ENCODE measurements at places on chromosomes 11 and 22.

DNA sequence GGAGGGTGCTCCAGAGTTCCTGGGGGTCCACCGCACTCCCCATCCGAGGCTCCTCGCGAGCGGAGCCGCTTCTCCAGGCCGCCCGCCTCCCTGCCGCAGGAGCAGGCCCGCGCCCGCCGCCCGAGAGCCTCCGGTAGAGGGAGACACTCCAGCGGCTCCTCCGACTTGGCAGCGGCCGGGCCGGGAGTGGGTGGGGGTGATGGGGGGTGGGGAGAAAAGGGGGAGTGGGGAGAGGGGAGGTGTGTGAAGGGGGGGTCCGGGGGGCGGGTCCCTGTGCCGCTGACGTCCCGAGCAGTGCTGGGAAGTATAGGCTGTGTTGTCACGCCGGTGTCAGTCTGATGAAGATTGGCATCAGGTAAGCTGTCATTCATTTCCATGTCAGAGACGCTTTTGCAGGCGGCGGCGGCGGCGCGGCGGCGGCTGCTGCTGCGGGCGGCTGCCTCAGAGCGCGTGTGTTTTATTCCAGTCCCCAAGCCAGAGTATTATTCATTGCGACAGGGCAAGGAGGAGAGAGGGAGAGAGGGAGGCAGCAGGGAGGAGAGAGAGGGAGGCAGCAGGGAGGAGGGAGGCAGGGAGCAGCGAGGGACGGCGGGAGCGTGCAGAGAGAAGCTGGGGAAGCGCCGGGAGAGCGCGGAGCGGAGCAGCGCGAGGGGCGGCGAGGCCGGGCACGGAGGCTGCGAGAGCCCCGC is at the start of gene PKNOX2:
PKNOX2 (plus strand) TSS at position 330 of the 689 bp plus-strand sequence. CDS start 186,555 bp downstream, outside the sequence.
- peak; percentile 41 for DNase-seq

- no peak for DNase-seq
Observed at GRCh38 chr11:84524422-84525051, 1102.6 kb downstream of the DLG2 start.

DNA sequence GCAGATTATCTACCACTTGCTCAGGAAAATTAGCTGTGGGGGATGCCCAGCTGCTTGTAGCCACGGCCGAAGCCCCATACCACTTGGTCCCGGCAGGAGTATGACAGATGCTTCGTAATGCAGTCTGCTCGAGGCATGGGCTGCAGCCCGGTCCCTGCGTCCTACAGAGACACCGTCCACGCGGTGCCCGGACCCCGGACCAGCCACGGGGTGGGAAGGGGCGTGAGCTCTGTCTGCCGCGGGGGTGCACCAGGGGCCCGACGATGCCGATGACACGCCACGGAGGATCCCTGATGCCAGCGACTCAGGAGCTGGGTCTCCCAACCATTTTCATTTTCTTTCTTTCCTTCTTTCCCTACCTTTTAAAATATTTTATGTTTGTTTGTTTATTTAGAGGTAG is 30.0 kb downstream of the SLC25A17 start:
- DNase-seq, result no peak

DNA sequence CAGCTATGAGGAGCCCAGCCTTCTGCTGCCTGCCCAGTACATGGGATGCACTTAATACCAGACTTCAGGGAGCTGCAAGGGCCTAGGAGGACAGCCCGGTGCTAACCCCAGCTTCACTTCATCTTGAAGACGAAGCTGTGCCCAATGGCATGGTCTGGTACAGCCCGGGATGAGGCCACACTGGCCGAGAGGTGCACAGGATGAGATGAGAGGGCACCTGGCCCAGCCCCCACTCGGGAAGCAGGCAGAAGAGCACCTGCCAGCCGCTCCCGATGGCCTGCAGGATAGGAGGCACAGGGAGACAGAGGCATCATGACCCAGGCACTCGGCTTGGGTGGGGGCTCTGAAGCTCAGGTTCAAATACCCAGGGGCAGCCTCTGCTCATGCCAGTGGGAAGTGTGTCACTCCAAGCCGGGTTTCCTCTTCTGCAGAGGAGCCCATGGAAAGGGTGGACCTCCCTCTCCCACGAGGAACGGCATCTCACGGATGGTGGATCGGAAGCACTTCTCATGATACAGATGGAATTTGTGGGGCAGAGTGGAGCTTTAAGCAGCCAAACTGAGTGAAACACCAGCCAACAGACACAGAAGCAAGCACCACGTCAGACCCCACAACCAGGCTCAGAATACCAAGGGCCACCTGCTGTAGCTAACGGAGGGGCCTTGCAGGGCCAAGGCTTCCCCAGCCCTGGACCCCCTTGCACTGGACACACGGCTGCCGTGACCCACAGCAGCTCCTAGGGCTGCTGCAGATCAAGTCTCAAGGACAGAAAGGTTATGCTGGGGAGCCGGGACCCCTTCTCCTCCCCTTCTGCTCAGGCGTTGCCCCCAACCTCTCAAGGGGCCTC is 875.2 kb downstream of the BRD1 start:
- DNase-seq, result no peak

DNA sequence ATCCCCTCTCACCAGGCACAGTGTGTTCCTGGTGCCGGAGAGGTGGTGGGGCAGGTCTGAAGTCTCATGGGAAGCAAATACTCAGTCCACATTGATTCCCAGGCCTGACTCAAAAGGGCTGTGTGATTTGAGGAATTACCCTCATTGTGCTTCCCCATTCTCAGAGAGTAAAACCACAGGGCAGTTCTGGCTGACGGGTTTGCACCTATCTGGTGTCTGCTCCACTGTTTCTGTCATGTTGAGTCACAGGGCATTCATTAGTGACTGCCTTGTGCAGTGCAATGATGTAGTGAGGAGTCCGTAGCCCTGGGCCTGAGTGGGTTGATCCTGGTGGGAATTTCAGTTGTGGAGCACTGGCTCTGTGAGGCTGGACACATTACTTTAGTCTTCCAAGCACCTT is 85.2 kb upstream of the ARHGAP20 start:
- peak; percentile 55 for DNase-seq

- no peak for DNase-seq
Observed at GRCh38 chr11:121420398-121420797, 31.7 kb upstream of the SORL1 start.

DNA sequence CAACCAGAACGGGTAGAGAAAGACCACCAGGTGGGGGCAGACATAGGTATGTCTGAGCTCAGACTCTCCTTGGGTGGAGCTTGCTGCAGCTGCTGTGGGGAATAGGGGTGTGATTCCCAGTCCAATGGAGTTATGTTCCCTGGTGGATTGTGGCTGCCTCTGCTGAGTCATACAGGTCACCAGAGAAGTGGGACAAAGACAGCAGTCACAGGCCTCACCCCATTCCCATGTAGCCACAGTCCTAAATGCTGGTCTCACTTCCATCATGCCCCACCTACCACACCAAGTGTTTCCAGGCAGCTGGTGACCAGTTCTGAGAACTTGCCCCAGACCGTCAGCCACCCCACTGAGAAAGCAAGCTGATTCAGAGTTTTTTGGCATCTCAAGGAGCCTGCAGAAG is 17.5 kb downstream of the OR52E5 start:
- no peak for DNase-seq

GRCh38 chr11:35419184-35419829 is at the start of gene SLC1A2:
Gene SLC1A2 (minus strand): TSS chr11:35419558. CDS start chr11:35418966, 592 bp downstream.
- no peak for DNase-seq

DNA sequence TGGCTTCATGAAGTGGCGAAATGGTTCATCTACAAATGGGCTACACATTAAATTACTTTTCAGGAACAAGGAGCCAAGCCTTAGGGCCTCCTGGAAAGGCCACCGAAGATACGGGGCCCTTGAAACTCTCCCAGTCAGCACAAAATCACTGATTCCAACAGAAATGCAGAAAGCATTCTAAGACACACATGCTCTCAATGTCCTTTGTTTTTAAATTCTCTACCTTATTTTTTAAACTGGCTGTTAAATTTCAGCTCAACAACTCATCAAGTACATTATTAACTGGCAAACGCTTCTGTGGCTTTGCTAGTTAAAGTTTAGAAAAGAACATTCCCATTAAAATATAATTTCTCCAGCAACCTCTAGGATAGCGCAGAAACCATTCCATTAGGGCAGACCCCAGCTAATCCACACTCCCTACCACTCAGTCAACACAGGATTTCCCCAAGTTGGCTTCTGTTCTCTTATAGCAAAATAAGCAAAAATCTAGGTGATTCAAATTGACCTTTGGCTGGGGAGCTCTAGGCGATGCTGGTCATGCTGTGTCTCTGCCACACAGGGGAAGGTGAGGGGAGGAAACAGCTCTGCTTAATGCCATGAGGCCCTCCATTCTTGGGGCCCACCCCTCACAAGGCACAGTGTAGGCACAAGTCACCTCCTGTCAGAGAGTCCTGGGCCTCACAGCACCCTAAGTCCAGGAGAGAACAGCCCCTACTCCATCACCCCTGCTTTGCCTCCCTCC is 47.1 kb downstream of the PLEKHA7 start:
- DNase-seq, result no peak

GRCh38 chr11:122723576-122723975 is 68.1 kb downstream of the UBASH3B start:
- DNase-seq, result no peak

GRCh38 chr11:60743058-60743457 is 13.6 kb upstream of the MS4A15 start:
- no peak for DNase-seq

GRCh38 chr22:43972931-43973462 is 17.8 kb downstream of the SAMM50 start:
- no peak for DNase-seq

DNA sequence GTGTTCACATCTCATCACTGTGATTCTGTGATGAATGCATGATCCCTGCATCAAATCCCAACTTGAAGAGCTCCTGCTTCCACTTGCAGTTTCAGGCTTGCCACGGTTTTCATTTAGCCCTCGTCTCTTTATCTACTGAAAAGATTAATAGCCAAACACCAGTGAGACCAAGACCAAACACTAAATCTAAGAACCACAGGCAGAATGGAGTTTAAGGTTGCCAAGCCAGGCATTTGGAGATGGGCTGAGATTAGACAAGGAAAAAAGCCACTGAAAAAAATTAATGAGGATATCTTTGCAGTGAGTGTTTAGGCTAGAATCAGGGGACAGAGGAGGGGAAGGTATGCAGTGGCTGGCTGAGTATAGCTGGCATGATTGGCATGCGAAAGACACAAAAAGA is 227.2 kb upstream of the BLID start:
- DNase-seq, result no peak

GRCh38 chr11:117664897-117665296 is 132.1 kb downstream of the DSCAML1 start:
- DNase-seq, result no peak

- DNase-seq, result no peak
Observed at GRCh38 chr11:71108013-71108865, 144.1 kb downstream of the SHANK2 start.

GRCh38 chr11:60221692-60222091 is 21.2 kb downstream of the MS4A4E start:
- DNase-seq, result no peak
